ENCODE measurements at places on chromosomes 1 and 21.
A peak's percentile ranks its signal among the peaks of the same experiment; 100 is the strongest.

GRCh38 chr1:14598498-14599182, at the start of gene KAZN:
KAZN (plus strand) TSS chr1:14598685.
- no peaks in the 10 kb centered on the region for H3K36me3 ChIP-seq
- H3K27ac ChIP-seq, result peak within 1 kb of the TSS; percentile 23
- peaks cover 32% of the 10 kb centered on the region for H3K4me1 ChIP-seq
- DNase-seq, result peak; percentile 72
- H3K4me3 ChIP-seq, result peak within 1 kb of the TSS; percentile 36

DNA sequence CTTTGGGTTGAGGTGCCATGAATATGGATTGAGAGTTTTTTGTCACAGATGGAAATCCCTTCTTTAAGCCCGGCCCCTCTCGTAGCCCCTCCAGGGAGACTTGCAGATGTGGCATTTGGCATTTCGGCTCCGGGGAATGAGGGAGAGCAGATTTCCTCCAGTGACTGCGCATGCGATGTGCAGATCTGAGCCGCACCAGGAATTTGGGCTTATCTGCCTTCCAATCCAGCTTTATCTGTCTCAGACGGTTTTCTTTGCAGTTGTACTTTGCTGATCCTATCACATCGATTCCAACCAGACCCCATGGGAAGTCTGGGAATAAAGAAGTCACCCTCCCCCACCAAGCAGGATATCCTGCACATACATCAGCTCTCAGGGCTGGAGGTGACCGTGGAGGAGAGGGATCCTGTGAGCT, 11.7 kb downstream of the KIF26B start:
- no peak overlapping the region for H3K4me3 ChIP-seq
- H3K27ac ChIP-seq, result no peak overlapping the region
- H3K27me3 ChIP-seq, result peaks cover 9% of the 10 kb centered on the region
- no peaks in the 10 kb centered on the region for H3K36me3 ChIP-seq
- H3K4me1 ChIP-seq, result 0 out of 2 replicates have a peak, but pooled peaks cover 7% of the 10 kb centered on the region

DNA sequence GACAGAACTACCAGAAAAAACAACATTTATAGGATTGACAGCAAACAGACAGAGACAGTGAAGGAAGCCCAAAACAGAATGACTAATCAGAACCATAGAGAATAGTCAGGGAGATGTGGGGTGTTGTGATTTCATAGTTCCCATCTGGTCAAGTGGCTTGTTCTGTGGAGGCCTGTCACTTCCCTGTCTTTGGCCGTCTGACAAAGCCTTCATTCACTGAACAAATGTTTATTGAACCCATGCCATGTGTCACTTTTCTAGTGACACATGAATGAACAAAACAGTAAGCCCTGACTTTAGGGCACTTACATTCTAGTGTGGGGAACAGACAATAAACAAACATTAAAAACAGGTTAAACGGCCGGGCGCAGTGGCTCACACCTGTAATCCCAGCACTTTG, 3.2 kb upstream of the SRRM1 start:
- DNase-seq, result no peak
- no peak overlapping the region for H3K27ac ChIP-seq
- H3K36me3 ChIP-seq, result peaks cover 12% of the 10 kb centered on the region
- no peak overlapping the region for H3K4me3 ChIP-seq
- H3K4me1 ChIP-seq, result peaks cover 22% of the 10 kb centered on the region

- no peaks in the 10 kb centered on the region for H3K36me3 ChIP-seq
- H3K27ac ChIP-seq, result no peak overlapping the region
- DNase-seq, result no peak
- H3K4me3 ChIP-seq, result no peak overlapping the region
- no peaks in the 10 kb centered on the region for H3K27me3 ChIP-seq
- H3K4me1 ChIP-seq, result peaks cover 23% of the 10 kb centered on the region
Observed at GRCh38 chr1:100649146-100649545, 70.4 kb upstream of the VCAM1 start.

DNA sequence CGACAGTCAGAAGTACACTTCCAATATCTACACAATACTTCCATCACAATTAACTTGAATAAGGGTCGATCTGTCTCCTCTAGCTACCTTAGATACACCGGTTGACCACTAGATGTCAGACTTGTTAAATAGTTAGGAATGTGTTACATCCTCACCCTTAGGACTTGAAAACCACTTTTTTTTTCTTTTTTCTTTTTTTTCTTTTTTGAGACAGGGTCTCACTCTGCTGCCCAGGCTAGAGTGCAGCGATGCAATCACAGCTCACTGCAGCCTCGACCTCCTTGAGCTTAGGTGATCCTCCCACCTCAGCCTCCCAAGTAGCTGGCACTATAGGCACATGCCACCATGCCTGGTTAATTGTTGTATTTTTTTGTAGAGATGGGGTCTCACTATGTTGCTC, 120.4 kb upstream of the GREM2 start:
- H3K27ac ChIP-seq, result no peak overlapping the region
- H3K27me3 ChIP-seq, result no peaks in the 10 kb centered on the region
- H3K4me1 ChIP-seq, result no peaks in the 10 kb centered on the region
- no peak for DNase-seq

DNA sequence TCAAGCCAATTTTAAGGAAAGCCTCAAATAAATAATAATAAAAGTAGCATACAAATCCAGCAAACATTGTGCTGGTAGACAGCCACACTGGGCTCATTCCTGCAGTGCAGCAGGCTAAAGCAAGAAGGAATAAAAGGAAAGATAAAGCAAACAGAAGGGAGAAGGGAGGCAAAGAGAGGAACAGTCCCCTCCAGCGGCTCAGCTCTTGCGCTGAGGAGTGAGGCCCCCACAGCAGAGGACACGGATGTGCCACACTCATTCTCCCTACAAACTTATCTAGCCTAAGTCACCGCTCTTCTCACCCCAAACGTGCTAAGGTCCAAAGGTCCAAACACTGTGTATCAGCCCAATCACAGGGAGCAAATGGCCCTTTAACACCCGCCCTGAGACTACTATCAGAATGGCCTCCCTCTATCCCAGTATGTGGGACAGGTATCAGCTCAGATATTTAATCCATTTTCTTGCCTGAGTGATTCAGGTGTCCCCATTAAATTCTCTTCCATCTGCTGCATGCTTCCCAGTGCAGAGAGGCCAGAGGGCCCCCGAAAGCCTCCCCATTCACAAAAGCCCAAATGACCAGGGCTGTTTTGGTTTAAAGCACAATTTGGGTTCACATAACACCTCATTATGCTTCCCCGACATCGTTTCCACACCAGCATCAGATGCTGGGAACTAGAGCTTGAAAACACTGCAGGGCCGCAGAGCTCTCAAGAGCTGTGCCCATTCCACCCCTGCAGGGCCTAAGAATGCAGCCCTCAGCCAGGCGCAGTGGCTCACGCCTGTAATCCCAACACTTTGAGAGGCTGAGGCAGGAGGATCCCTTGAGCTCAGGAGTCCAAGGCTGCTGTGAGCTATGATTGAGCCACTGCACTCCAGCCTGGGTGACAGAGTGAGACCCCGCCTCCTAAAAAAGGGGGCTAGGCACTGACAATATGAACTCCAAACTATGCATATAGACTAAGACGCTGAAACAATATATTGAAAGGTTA, 17.8 kb downstream of the CAPZB start:
- H3K4me1 ChIP-seq, result peaks cover 35% of the 10 kb centered on the region
- peaks cover 13% of the 10 kb centered on the region for H3K36me3 ChIP-seq
- no peak overlapping the region for H3K27ac ChIP-seq
- DNase-seq, result no peak
- H3K4me3 ChIP-seq, result no peak overlapping the region

GRCh38 chr1:35657851-35658250, 16.5 kb upstream of the PSMB2 start:
- H3K36me3 ChIP-seq, result no peaks in the 10 kb centered on the region
- DNase-seq, result no peak
- H3K4me1 ChIP-seq, result no peaks in the 10 kb centered on the region
- H3K27ac ChIP-seq, result no peak overlapping the region

All from DND-41 (cell line).